Activated CD4-positive, alpha-beta T cell treated with anti-CD3 and anti-CD28 coated beads, Interleukin-2, amount 10 ng/mL, durations not matched to agents 24 days and 14 days (primary cell): ENCODE measurements at places on chromosomes 12 and 14. TPM values are rescaled to one million over a fixed set of nuclear protein-coding genes. Genes with fewer than 3 reads are reported as not detected.

GRCh38 chr12:3263282-3263681 lies 186.1 kb downstream of the TSPAN9 start:
- no peak for DNase-seq

The TDRD9 gene
- 0.12 and 0.19 TPM in 2 replicates for total RNA-seq

The KCNA5 gene
- not detected in 2 replicates for total RNA-seq

The HNF1A gene
- not detected in 2 replicates for total RNA-seq

The ADCY6 gene
- 0.14 and 0.73 TPM in 2 replicates for total RNA-seq

The SLC35F4 gene
- total RNA-seq, result not detected in 2 replicates

The LTBP2 gene
- total RNA-seq, result 0.05 TPM in 1 of 2 replicates, not detected in the other

DNA sequence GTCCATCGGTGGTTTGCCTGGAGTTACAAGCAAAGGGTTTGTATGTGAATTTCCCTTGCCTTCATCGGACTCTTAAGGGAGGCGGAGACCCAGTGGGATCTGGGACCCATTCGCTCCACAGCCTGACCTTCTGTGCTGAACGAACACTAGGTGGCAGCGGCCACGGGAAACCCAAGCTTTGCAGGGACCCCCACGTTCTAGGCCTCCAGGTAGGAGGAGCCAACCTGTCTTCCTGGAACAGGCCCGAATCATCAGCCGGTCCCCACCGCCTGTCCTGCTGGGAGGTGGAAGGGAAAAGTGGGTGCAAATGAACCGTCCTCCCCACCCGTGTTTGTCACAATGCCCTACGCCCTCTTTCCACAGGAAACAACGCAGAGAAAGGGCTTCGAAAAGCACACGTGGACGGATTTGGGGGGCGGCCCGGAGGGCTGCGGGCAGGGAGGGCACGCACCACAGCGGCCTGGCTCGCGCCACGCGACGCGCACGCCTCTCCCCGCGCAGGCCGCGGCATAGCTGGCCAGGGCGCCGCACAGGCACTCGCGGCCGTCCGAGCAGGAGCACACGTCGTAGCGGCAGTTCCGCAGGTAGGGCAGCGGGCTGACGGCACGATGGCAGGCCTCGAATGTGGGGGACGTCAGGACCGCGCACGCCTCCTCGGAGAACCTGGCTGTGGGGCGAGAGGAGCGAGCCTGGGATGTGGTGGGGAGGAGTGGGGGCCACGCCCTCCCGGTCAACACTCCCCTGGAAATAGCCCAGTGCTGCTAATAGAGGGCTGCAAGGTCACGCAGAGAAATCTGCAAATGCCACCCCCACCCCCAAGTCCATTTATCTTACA lies 67.8 kb downstream of the VWF start:
- no peak for DNase-seq

GRCh38 chr12:28611449-28611848 lies 421.2 kb downstream of the CCDC91 start:
- DNase-seq, result no peak

- DNase-seq, result no peak
These were observed 65.2 kb upstream of the DIO3 start for GRCh38 chr14:101495827-101496775.

The CFAP251 gene
- total RNA-seq, result 0.85 and 1.1 TPM in 2 replicates

The SSTR1 gene
- total RNA-seq, result not detected in 2 replicates

DNA sequence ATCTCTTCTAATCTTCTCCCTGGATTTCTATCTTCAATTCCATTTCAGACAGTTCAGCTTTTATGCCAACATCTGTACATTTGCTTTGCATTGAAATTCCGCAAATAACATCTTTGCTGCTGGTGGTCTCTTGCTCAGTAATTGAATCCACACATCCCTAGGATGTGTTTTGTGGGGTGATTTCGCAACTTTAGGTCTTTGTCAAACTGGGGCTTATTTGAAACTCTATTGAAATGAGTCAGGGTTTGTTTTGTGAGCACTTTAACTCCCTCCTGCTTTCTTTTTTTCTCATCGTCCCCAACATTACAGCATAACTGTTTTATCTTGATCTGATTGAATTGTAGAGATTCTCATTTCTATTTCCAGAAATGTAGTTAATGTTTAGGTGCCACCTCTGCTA lies 404.3 kb downstream of the NPAS3 start:
- DNase-seq, result no peak

DNA sequence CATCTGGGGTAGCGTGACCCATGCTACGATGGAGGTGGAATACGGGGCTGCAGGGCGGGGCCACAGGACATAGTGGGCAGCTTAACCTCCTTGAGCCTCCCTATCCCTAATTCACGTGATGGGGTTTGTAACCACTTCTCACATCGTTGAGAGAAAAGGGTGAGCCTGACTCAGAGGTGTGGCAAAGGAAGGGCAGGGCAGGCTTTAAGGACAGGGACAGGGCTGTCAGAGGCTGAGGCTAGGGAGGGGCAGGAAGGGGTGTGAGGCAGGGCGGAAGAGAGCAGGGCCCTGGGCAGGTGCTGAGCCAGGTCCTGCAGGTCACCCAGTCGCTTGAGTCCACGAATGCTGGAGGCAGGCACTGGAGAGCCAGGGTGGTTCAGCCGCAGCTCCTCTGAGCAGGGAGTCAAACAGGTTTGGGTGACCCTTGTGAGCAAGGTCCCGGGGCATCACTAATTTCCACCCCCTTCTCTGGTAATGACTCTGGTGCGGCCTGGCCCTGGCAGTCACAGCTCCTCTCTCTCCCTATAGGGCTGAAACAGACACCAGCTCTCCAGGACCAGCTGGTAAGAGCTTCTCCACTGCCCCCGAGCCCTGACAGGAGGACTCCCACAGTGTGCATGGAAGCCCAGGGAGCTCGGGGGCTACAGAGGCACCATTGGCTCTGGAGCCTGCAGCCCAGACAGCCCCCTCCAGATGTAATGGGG lies 7.5 kb upstream of the AQP2 start:
- no peak for DNase-seq

The SLC25A47 gene
- not detected in 2 replicates for total RNA-seq

The P2RX2 gene
- not detected in 2 replicates for total RNA-seq

GRCh38 chr14:68104518-68104917 lies 284.9 kb downstream of the RAD51B start:
- no peak for DNase-seq

The CCDC196 gene
- not detected in 2 replicates for total RNA-seq

The PRDM4 gene
- total RNA-seq, result 30.2 and 31.1 TPM in 2 replicates

DNA sequence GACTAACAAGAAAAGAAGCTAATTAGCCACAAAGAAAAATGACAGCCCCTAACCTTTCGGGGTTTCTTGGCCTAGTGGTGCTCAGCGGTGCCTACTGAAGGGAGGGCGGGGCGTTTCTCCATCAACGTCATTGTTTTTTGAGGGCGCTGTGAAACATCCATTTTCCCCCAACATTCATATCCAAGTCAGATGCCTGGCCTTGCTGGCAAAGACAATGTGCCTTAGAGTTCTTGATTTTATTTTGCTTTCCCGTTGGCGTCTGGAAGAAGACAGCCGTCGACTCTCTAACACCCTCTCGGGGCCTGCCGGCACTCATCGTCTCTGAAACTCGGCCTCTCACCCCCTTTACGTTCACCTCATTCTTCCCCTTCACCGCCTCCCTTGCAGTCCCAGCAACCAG lies 154.5 kb downstream of the PHETA1 start:
- no peak for DNase-seq

DNA sequence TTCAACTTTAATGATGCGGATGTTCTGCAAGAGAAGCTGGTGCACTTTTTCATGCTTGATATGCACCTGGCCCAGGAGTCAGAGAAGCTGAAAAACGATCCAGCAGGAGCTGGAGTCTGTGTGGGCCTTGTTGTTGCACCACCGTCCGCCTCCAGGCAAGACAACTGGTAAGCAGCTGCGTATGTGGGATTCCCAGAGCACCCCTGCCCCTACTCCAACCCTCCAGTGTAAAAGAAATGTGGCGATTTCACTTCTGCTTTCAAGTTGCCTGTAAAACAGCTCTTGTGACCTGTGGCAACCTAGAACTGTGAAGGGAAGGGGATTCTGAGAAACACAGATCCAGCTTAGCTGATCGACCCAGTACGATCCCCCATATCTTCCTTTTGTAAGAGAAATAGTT lies 154.1 kb upstream of the PELI2 start:
- DNase-seq, result no peak

GRCh38 chr12:62256408-62257096 lies 3.7 kb upstream of the USP15 start:
- peak; percentile 66 for DNase-seq

GRCh38 chr12:46267825-46268582 lies 839 bp downstream of the SLC38A1 start:
- peak; percentile 81 for DNase-seq

DNA sequence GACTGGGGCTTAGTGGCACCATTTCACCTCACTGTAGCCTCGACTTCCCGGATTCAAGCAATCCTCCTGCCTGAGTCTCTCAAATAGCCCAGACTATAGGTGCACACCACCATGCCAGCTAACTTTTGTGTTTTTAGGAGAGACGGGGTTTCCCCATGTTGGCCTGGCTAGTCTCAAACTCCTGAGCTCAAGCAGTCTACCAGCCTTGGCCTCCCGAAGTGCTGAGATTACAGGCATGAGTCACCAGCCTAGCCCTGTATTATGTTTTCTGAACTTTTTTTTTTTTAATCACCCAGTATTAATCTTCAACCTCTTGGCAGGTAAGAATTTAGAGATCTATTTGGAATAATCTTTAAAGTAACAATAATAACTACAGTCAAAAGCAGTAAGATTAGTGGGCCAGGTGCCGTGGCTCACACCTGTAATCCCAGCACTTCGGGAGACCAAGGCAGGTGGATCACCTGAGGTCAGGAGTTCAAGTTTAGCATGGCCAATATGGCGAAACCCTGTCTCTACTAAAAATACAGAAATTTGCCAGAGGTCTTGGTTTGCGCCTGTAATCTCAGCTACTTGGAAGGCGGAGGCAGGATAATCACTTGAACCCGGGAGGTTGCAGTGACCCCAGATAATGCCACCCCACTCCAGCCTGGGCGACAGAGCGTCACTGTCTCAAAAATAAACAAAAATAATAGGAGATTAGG lies 8.6 kb downstream of the NANOG start:
- DNase-seq, result no peak

- DNase-seq, result no peak
These were observed 154.7 kb downstream of the STXBP6 start for GRCh38 chr14:24895243-24895583.

DNA sequence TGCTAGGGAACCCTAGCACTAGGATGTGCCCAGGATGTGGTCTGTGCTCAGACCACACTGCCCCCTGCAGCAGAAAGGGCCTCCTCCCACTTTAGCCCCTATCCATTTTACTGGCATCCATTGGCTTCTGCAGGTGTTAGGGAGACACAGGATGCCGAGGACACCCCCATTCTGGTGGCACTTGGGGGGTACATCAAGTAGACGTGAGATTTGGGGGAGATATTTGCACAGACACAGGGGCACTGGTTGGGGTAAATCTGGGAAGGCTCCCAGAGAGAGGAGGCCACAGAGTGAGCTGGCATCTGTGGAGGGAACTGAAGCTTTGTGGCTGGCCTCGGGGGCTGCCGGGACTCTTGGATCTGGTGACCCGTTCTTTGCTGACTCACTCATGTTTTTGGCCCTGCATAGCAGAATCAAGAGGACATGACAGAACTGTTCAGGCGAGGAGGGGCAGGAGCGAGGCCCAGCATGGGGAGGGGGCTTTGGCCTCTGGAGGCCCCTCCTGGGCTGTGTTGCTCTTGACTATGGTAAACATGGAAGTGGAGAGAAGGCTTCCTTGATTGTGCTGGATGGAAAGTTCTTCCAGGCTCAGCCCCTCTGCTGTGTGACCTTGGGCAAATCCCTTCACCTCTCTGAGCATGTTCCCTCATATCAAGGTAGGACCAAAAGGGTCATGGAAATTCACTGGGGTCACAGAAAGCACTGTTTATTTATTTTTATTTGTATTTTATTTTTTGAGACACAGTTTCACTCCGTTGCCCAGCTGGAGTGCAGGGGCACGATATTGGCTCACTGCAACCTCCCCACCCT lies 1.8 kb downstream of the PLBD2 start:
- no peak for DNase-seq
